Smooth muscle cell of the brain vasculature (primary cell): ENCODE measurements at places on chromosomes 12 and 14.

GRCh38 chr14:85959063-85959462 is 429.1 kb downstream of the FLRT2 start:
- DNase-seq: no peak

- DNase-seq: no peak
Measured at GRCh38 chr12:120261951-120262851, 3.3 kb downstream of the PXN start.

DNA sequence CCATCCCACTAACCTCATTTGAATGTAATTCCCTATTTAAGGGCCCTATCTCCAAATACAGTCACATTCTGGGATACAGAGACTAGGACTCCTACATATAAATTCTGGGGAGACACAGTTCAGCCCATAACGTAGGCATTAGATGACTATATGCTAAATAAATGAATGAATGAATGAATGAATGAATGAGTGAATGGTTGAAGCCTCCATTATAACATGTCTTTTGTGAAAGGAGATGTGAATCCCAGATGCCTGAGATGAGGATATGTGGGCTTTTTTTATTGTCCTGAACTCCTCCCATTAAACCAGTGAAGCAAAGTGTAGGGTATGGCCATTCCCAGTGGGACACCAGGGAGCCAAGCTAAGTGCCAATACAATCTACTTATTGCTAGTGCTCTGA is 20.5 kb upstream of the TMEM233 start:
- DNase-seq: no peak

GRCh38 chr12:92753976-92754885 is 51.4 kb downstream of the PLEKHG7 start:
- DNase-seq: no peak

DNA sequence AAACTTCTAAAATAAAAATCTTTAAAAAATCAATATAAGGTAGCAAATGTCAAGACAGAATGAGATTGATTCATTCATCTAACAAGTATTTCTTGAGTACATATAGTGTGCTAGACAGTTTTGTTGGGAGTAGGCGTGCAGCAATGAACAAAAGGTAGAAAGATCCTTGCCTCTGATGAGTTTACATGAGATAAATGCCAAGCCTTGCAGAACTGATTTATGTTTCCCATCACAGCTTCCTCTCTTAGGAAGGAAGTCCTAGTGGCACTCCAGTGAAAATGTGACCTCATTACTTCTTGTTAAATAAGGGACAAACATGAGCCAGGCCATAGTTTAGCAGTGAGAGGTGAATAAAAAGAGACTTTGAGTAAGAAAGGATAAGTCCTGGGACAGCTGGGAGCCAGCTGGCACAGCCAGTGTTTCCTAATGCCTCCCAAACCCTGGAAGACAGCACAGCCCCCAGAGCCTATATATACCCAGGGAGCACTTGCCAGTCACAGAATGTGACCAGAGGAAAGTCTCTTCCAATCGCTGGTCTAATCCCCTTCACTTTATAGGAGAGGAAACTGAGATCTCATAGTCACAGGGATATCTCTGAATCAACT is 4.7 kb upstream of the COCH start:
- no peak for DNase-seq

DNA sequence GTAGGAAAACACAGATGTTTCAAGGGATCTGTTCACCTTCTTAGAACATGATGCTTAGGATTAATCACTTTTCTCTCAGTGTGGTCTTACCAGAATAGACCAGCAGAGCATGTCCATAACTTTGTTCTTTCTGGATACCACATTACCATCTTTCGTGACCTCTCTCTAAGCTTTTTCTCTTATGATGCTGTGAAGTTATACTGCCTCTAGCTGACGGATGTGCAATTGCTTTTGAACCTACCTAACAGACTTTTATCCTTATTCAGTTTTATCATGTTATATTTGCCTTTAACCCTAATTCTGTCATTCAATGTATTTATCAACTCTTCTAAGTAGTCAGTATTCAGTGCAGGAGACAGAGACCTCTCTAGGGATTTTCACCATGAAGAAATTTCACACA is 246.7 kb downstream of the DACT1 start:
- no peak for DNase-seq

DNA sequence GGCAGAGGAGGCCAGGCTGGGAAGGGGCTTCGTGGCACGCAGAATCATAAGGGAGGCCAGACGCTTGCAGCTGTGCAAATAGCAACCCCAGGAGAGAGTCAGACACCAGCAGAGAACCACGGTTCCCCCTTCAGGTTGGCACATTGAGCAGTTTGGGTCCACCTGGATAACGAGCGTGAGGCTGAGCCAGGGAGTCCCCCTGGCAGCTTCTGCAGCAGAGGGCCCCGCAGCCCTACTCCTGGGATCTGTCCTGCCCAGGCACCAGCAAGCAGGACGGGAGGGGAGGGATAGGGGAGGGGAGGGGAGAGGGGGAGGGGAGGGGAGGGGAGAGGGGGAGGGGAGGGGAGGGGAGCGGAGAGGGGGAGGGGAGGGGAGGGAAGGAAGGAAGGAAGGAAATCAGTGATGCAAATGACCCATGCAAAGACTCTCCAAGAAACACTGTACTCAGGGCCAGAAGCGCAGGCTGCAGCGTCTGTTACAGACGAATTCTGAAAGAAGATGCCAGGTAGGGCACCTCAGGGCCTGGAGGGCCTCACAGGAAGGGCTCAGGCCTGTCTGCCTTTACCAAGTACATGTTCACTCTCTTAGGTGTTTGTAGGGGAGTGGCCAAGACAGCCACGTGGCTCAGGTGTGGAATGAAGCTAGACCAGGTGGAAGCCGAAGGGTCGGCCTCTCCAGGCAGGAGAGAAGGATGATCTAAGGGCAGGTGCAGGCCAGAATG is 32.3 kb upstream of the MMP17 start:
- DNase-seq: no peak

DNA sequence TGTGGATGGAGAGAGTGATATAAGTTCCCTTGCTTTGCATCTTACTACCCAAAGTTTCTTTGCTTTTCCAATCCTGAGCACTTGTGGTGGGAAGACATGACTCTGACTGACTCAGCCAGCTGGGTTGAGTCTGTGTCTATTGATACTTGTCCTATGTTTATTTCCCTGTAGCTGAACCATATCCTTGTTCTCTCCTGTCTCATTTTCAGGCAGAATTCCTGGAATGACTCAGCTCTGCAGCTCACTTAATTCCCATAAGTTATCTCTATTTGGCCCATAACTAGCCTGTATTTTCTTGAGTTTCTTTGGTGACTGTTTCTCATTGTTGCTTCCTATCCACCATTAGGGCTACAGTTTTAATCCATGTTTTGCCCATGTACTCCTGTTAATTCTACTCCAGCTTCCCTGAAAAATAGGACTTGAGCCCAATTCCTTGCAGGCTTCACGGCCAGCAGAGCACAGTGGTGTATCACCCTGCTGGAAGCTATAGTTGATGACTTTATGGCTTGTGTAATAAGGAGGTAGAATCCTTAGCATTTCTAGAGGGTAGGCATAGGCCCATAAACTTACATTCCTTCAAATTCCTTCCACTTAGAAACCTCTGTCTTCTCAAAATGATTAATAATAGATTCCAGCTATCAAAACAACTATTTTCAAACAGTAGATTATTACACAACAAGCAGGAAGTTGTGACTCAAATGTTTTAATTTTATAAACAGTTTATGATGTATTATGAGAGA is 183.1 kb downstream of the TMTC3 start:
- DNase-seq: peak; percentile 46

DNA sequence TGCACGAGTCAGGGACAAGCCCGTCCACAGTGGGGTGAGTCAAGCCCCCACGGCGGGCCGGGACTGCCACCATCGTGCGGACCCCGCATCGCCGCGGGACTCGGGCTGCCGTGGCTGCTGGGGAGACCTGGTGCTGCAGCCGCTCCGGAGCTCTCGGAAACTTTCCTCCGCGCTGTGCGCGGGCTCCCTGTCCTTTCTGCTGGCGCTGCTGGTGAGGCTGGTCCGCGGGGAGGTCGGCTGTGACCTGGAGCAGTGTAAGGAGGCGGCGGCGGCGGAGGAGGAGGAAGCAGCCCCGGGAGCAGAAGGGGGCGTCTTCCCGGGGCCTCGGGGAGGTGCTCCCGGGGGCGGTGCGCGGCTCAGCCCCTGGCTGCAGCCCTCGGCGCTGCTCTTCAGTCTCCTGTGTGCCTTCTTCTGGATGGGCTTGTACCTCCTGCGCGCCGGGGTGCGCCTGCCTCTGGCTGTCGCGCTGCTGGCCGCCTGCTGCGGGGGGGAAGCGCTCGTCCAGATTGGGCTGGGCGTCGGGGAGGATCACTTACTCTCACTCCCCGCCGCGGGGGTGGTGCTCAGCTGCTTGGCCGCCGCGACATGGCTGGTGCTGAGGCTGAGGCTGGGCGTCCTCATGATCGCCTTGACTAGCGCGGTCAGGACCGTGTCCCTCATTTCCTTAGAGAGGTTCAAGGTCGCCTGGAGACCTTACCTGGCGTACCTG is 1.1 kb downstream of the PDE3A start:
- no peak for DNase-seq

DNA sequence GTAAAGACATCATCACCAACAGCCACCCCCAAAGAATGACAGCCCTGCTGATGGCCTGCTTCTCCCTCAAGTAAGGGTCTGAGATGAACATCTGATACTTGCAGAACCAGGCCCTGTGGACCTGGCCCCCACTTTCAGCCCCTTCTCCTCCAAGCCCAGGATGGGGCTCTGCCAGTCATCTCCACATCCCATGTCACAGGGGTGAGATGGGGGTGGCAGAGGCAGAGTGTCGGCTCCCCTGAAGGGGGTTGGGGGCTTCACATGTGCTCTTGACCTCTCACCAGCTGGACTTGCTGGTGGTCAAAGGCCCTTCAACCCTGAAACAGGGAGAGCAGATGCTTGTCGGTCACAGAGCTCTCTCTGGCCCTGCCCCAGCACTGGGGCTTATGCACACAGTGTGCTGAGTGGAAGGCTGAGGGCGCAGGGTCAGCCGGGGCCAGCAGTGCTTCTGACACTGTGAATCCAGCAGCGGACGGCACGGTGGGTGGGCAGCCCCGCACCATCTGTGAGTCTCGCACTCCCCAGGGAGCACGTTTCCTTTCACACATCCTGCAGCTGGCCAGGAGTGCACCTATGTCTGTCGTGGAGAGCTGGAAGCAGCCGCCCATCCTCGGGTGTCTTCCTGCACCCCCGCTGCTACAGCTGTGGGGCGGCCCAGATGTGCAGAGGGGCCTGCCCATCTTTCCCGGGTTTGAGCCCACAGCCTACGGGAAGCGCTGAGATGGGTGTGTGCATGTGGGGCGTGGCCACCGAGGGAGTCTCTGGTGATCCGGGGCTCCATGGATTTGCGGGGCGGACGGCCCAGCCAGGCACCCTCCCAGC is 94.3 kb downstream of the ADGRD1 start:
- no peak for DNase-seq

DNA sequence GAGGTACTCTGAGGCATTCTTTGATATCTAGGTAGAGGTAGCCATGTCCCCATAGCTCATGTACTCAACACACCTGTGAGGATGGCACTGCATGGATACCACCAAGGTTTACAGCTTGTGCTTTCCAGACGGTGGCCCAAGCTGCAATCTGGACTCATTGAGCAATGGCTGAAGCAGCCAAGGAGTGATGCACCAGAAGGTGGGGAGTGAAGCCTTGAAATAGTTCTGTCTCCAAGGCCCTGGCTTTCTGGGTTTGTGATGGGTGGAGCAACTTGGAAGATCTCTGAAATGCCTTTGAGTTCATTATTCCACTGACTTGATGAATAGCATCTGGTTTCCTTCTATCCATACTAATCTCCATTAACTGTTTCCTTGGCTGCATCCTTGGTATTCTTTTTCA is 290.0 kb upstream of the NOVA1 start:
- DNase-seq: no peak

DNA sequence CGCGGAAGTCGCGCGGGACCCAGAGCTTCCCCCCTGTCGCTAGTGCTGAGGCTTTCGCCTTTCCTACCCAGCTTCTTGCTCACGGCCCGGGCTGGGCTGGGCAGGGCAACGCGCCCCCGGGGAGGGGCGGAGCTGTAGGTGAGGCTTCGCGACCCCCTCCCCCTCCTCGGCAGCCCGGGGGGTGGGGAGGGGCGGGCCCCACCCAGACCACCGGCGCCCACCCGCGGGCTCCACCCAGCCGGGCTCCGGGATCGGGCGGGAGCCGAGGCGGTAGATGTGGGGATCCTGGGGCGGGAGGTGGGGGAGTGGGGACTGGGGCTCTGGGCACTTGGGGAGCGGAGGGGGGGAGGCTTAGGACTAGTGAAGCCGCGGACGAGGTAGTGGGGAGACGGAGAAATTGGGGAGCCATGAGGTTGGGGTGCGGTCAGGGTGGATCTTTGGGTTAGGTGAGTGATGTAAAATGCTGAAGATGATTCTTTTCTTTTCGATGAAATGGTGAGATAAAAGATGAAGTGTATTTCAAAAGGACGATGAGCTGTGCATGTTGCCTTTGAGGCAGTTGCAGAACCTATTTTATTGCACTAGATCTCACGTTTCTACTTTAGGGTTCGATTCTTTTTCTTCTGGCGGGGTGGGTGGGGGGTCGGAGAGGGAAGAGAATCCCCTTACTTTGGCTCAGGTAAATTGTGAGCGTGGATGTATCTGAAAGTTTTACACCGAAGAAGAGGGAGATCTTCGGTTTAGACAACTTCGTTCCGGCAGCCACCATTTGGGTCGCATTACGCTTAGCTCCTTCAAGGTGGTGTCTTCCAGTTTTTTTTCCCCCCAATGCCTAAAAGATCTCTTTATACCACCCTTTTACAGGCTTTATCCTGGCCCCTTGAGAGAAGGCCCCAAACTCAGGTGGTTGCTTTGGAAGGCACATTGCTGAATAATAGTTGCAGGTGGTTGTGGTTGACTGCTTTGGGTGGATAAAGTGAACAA is 619 bp downstream of the ERC1 start:
- no peak for DNase-seq

GRCh38 chr12:15662983-15663659 is 126.1 kb downstream of the EPS8 start:
- no peak for DNase-seq

DNA sequence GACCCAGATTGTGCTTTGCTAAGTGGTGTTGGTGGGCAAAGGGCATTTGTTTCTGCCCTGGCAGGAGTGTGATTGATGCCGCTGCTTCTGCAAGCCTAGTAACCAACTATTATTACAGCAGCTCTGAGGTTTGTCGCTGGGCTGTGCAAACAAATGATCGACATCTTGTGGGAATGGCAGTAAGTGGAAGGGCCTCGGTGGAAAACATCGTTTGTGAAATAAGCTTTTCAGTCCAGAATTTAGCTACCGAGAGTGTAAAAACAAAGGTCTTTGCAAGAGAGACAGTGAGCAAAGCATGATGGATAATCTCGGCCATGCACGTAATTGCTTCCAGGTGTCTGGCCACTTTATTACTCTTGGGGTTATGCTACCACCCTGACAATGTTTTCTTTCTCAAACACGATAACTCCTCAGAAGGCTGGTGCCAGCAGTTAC is 397.7 kb upstream of the PRICKLE1 start:
- no peak for DNase-seq

DNA sequence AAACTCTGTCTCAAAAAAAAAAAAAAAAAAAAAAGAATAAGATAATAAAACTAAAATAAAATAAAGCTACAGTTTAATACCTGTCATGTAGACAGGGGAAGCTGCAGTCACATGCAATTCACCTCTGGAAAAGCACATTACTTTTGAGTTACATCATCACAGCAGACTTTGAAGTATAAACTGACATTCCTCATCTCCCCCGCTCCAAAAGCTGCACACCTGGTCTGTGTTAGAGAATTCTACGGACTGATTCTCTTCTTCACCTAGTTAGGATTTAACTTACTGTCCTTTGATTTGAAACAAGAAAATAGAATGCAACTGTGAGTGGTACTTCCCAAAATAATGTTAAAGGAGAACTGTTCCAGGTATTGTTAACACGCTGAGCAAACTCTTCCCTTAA is 25.1 kb downstream of the SPPL3 start:
- no peak for DNase-seq
